Pancreas (tissue), 10 donors: ENCODE measurements at places on chromosomes 7 and 10. TPM values are rescaled to one million over a fixed set of nuclear protein-coding genes. Genes with fewer than 3 reads are reported as not detected.
A peak's percentile ranks its signal among the peaks of the same experiment; 100 is the strongest.

PCLO gene
- 3.3 TPM for total RNA-seq

MYH16 gene
- not detected for total RNA-seq

PVRIG gene
- not detected for total RNA-seq

GRCh38 chr7:25565949-25566348, 337.7 kb upstream of the NPVF start:
- peak; percentile 69 for DNase-seq

FAM25A gene
- not detected for total RNA-seq

GATA3 gene
- total RNA-seq = 0.12 TPM

PRKRIP1 gene
- total RNA-seq = 13.8 TPM

- DNase-seq = no peak
Measured at GRCh38 chr7:115078386-115078785, 156.5 kb downstream of the MDFIC start.

- DNase-seq = no peak
Measured at GRCh38 chr10:101053516-101053915, 8.3 kb upstream of the KAZALD1 start.

GRCh38 chr10:4533621-4534020, 292.4 kb upstream of the AKR1E2 start:
- no peak for DNase-seq

DNA sequence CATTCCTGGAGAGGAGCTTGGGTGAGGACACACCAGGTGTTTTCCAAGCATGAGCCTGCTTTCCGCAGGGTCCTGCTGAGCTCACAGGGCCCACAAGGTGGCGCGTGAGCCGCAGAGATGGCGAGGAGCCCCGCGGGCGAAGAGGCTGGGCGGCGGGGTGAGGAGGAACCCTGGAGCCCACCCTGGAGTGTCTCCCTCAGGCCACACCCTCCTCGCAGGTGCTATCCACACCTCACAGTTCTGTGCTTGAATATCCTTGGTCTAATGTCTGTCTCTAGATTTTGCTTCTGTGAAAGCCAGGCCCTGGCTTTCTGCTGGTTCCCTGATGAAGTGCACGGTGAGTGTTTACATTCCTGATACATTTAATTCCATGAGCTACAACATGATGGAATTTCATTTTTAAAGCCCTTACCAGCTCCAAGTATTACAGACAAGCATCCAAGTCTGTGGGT, 433.6 kb downstream of the ACTR3B start:
- peak; percentile 32 for DNase-seq

UTF1 gene
- total RNA-seq = not detected

GRCh38 chr10:30984563-30985328, 46.9 kb downstream of the ZNF438 start:
- no peak for DNase-seq

SFTPA1 gene
- total RNA-seq = 0.28 TPM

DNA sequence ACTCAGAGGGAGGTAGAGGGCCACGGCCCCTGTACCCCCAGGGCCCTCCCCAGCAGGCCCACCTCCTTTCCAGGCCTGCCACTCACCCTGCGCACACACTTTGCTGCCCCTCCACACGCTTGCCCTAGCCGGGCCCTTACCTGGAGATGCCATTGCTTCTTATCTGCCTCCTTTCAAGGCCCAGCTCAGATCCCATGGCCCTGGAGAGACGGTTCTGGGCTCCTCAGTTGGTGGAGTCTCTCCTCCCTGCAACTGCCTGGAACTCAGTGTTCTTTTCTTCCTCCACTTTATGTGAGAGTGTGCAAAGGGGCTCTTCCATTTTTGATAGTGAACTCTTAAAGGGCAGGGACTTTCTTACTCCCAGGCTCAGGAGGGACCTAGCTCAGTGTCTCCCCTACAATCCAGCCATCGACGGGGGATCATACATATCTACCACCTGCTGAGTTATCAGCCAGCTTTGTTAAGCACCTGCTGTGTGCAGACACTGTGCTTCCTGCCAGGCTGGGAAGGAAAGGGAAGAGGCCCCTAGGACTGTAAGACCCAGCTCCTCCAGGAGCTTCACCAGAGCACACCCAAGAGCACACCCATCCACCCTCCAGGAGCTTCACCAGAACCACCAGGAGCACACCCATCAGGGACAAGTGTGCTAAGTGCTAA, 89.3 kb upstream of the MACROH2A2 start:
- DNase-seq = no peak

DNA sequence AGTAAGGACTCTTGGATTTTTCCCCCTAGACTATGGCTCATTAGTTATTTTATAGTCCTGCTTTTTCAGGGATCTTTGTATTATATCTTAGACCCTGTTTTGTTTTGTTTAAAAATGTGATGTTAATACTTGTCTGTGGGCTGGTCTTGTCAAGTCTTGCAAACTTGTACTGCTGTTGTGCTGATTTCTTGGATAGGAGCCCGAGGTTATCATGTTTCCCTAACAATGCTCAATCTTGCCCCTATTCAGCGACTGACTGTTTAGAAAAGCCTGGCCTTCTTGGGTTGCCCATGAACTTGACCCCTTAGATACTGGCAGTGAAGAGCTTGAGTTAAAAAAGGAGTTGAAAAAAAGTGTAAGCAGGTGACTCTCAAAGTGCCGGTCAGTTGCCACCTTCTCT, 115.7 kb downstream of the KIAA1217 start:
- DNase-seq = no peak

DYNC1I1 gene
- total RNA-seq = 1.0 TPM

DENND2A gene
- total RNA-seq = 1.1 TPM

DNA sequence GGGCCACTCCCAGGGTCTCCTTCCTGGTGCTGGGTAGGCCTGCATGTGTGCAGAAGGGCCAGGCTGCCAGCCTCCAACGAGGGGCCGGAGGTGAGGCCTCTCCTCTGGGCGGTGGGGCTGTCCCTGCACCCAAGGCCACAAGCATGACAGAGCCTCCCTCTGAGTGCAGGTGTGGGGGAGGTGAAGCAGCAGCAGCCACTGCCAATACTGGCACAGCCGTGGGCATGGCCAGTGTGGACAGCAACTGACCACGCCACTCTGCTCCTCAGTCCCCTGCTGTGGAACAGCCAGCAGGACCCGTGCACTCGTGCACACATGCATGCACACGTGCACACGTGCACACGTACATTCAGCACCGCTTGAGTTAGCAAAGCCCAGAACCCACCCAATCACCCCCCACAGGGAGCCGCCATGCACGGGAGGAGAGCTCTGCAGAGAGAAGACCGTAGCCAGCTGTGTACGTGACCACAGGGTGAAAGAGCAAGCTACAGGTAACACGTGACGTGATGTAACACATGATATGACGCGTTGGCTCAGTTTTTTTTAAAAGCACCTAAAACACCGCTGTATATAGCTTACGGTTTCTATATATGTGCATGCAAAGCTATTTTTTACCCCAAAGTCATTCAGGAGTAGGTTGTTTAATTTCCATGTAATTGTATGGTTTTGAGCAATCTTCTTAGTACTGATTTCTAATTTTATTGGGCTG, 23.1 kb downstream of the PAPOLB start:
- no peak for DNase-seq

GRCh38 chr10:404346-404745, 269.1 kb downstream of the ZMYND11 start:
- no peak for DNase-seq

CCDC136 gene
- 2.4 TPM for total RNA-seq

DNA sequence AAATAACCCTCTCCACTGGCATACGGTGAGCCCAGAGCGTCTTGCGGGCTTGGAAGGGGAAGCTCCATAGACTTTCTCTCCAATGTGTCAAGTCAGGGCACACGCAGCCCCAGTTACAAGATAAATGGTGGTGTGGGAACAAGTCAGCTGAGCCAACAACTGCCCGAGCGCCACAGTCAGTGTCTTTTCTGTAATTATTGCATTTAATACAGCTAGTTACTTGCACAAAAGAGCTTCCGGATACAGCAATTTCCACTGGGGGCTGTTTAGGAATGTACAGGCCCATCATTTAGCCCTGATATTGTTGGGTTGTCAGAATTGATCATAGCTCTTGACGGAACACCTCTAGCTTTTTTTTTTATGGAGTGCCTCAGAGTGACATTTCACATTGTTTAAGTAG, 193.5 kb upstream of the SP8 start:
- no peak for DNase-seq

- no peak for DNase-seq
Measured at GRCh38 chr10:69004821-69005220, 16.2 kb downstream of the KIFBP start.

ARHGAP21 gene
- 33.4 TPM for total RNA-seq

DNA sequence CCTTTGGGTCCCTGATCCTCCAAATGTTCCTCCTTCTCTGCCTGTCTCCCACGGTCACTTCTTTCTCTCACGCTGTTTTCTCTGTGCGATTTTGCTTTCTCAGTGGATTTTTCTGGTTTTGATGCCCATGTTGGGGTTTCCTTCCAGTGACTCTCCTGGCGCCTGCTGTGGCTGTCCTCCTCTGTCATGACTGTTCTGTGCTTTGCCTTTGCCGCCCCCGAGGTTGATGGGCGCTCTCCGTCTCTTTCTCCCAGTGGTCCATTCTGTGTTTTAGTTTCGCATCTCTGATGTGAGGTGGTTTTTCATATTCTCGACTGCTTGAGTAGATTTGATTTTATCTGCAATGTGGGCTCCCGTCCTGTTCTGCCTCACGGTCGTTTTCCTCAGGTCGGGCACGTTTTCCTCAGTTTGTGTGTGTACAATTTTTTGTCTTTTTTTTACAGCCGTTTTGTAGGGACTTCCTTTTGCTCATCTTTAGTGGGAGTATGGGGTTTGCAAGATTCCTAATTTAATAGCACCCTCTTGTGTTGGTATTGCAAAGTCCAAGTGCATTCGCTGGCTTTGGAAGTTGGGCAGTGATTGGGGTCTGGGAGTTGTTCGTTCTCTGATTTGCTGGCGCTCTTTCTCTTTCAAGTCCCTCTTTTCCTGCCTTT, 100.0 kb downstream of the INPP5A start:
- DNase-seq = no peak

- DNase-seq = no peak
Measured at GRCh38 chr10:133173860-133174640, 14.0 kb downstream of the KNDC1 start.

TBXAS1 gene
- 2.0 TPM for total RNA-seq

DNA sequence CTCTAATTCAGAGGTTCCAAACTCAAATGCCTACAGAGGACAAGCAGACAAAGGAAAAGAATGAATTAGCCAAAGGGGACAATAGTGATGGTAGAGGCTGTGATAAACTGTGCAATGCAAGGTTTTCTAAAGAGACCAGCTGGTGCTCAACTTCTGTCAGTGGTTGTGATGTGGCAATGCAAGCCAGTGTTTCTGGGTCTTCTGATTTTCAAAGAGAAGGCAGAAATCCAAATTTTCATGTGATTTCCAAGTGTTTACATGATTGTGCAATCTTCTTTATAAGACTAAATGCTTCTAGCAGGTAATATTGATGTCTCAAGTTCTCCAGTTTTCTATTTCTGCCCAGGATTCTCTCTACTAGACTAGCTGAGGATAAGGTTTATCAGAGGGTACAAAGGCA, 135.9 kb downstream of the PCDH15 start:
- DNase-seq = no peak

RBP4 gene
- 28.6 TPM for total RNA-seq

- no peak for DNase-seq
Measured at GRCh38 chr7:136139417-136139816, 162.3 kb upstream of the MTPN start.

- DNase-seq = no peak
Measured at GRCh38 chr10:89007129-89007893, 16.7 kb downstream of the FAS start.

- DNase-seq = no peak
Measured at GRCh38 chr10:93435621-93436397, 46.3 kb downstream of the MYOF start.

DNA sequence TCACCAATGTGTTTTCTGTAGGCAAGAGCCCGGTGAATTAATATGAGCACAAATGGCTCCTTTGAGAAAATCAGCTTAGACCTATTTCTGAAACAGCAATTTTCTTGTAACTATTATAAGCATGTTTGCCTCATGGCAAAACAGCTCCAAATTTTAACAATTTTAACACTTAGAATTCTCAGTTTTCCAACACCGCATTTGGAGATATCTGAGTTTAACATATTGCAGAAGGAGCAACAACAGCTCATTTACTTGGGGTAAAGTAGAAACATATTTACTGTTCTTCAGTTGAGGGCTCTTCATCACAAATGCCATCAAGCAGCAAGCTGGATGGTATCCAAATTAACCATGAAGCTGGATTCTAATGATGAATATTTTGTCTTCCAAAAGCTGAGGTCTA, 134.0 kb upstream of the SLC26A5 start:
- DNase-seq = no peak

RFC2 gene
- total RNA-seq = 9.2 TPM

DNA sequence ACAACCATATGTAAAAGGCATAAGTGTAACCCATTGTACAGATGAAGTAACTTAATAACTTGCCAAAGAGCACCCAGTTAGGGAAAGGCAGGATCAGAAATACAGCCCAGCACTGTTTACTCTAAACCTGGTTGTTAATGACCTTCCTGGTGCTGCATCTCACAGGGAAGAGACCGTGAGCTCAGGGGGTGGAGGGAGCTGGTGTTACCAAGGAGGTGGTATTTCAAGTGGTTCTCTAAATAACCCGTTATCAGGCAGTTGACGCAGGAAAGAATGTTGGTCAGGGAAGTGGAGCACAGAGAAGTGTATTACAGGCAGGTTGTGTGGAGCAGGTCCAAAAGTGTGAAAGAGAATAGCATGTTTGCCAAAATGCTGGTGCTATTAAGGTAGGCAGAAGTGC, 4.4 kb upstream of the ST7 start:
- DNase-seq = no peak

CARD11 gene
- 1.2 TPM for total RNA-seq

EGR2 gene
- total RNA-seq = 0.59 TPM

GRCh38 chr10:61970182-61971002, 68.9 kb downstream of the ARID5B start:
- DNase-seq = no peak

- DNase-seq = no peak
Measured at GRCh38 chr7:20896996-20897395, 110.3 kb upstream of the SP8 start.

GRCh38 chr7:11726001-11726793, 105.8 kb downstream of the THSD7A start:
- no peak for DNase-seq

- no peak for DNase-seq
Measured at GRCh38 chr7:24665564-24666294, 91.5 kb downstream of the GSDME start.

DNA sequence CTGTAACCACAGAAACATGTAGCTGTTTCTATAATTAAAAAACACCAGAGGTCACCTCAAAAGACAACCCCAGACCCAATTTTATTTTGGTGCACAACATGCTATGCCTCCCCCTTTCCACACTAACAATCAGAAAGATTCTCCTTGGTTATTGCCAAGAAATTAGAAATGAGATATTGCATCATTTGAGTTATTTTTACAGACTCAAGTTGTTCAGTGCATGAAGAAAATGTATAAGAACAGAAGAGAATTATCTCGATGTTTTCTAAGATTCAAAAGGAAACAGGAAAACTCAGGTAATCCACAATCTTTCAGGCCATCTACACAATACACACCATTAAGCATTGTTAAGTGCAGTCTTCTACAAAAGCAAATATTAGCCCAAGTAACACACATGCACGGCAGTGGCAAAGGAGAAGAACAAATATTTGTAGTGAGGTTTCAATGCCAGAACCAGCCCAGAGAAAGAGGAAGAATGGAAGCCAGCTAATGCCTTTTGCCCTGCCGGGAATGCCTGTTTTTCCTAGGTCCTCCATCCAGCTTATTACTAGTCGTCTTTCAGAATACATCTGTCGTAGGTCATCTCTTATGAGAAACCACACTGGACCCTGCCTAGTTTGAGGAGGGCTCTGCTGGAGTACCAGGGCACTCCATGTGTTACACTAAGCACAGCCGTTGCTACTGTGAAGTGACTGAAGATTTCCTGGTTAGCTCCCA, 67.6 kb upstream of the C1GALT1 start:
- DNase-seq = no peak

ADCK2 gene
- total RNA-seq = 6.5 TPM

CFAP43 gene
- total RNA-seq = 1.7 TPM
